Esophagus mucosa (tissue), 1 donor: ENCODE measurements at places on chromosomes 4 and X.
A peak's percentile ranks its signal among the peaks of the same experiment; 100 is the strongest.

GRCh38 chrX:54357414-54358377 lies at the start of gene WNK3:
Gene WNK3, minus strand, starts transcription at chrX:54358046.
- peak; percentile 79 for ATAC-seq

GRCh38 chr4:74428276-74428675 lies 16.7 kb upstream of the AREG start:
- peak; percentile 70 for ATAC-seq

- no peak for ATAC-seq
Observed at GRCh38 chrX:12383196-12383595, 244.9 kb downstream of the FRMPD4 start.

DNA sequence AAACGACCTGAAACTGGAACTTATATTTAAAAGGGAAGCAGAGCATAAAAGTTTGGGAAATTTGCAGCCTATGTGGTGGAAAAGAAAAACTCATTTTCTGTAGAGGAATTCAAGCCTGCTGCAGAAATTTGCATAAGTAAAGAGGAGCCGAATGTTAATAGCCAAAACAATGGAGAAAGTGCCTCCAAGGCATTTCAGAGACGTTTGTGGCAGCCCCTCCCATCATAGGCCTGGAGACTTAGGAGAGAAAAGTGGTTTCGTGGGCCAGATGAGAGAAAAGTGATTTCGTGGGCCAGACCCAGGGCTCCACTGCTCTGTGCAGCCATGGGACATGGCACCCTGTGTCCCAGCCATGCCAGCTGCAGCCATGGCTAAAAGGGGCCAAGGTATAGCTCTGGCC lies 361.9 kb downstream of the PCDH19 start:
- ATAC-seq: no peak

GRCh38 chr4:7569810-7570783 lies 135.4 kb upstream of the PSAPL1 start:
- ATAC-seq: no peak

DNA sequence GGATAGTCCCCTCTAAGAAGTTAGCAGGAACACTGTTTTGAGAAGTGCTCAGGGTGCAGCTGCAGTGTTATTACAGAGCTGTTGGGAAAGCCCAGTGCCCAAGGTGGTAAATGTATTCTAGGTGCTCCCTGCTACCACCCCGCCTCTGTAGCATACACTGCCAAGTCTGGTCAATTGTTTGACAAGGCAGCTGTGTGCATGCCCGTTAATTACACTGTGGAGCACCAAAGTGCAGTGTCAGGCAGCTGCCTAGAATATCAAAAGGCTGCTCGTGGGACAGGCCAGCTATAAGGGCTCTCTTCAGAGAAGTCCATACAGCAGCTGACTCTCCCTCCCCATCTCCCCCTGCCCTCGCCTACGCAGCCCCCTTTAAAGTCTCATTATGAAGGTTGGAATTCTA lies 99.9 kb upstream of the KLHL13 start:
- peak; percentile 64 for ATAC-seq
